SHP77 treated with DMSO at 0.1 percent for 48 hours (cell line): ENCODE measurements at places on chromosomes 11 and 22.
A peak's percentile ranks its signal among the peaks of the same experiment; 100 is the strongest.

DNA sequence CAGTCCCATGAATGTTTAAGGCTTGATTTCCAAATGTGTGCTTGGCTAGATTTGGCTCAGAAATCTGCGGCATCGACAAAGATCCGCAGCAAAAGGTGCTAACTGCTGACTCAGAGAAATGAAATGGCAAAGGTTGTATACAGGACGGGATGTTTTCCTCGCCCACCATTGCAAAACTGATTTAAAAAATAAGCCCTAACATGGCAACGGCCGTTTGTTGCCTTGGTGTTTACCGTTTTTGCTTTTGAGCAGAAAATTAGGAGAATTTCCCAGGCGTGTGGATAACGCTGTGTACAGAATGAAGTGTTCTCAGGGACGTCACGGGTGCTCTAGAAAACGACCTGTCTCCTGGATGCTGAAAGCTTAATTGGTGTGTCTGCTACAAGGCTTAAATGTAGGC, 70.2 kb downstream of the ARHGAP8 start:
- no peak for DNase-seq

- no peak for DNase-seq
Observed at GRCh38 chr11:5398936-5399335, 15.3 kb downstream of the OR51M1 start.

DNA sequence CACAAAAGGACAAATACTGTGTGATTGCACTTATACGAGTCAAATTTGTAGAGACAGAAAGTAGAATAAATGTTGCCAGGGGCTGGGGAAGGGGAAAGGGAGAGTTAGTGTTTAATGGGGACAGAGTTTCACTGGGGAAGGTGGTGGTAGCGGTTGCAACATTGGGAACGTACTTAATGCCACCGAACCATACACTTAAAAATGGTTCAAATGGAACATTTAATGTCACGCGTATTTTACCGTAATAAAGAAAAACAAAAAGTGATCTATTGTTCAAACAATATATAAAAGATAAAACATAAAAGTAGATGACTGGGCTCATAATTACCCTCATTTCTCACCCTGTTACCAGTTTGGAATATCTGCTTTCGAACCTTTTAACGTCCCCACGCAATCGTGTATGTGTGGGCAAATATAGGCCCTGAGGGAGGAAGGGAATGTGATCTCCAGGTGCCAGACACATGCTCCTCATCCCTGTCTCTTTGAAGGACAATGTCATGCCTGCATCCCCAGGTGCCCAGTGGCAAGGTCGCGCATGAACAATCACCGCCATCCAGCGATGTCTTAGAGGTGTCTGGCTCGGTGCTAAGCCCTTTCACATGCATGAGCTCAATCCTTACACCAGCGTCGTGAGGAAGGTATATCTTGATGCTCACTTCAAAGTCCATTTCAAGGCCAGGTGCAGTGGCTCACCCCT, 35.3 kb downstream of the LIF start:
- no peak for DNase-seq

- DNase-seq: peak; percentile 69
Observed at GRCh38 chr11:66883016-66883965, 26.4 kb downstream of the LRFN4 start.

DNA sequence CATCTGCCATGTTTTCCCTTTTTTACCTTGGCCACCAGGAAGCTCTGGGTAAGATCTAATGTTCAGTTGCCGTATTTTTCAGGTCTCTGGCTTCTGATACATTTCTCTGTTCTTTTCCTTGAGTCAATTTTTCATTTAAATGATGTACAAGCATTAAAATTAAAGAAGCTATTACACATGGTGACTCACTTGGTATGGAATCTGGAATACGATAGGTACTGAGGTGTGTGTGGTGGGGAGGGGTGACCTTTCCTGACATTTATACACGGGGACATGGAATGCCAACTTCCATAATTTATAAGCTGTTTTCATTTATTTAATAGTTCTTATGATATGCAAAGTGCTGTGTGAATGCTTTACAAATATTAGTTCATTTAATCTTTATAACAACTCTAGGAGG, 47.8 kb upstream of the ALX4 start:
- DNase-seq: no peak

GRCh38 chr11:76830639-76831327, 29.9 kb upstream of the ACER3 start:
- DNase-seq: no peak

DNA sequence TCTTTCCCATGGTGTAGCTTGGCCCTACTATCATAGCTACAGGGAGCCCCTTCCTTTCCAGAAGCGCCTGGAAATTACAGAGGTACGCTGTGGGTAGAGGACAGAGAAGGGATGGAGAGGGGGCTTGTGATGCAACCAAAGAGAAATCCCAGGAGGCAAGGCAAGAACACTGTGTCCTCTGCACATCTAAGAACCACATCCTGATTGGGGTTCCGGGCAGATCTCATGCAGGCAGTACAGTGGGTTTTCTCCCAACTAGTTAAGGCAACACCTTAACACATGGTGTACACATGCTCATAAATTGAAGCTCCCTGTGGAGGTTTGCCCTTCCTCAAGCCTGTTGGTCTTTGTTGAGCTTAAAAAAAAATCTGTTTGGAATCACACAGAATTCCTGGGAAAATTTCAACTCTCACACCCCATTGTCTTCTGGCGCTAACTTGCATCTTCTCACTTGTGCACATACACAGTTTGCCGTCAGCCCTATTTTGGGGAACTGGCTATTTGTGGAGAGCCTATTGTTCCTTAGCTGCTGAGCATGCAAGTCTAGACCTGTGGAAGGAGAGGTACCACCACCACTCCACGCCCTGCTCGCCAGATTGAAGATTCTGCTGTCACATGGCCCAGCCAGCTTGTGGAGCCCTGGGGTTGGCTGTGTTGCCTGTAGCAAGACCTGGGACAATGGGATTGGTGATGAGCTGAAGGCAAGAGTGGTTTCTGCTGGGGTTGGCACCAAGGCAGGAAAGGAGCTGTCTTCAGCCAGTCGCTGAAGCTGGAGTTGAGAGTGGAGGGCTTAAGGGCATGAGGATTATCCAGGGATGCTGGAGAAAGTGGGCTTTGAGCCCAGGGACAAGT, 52.4 kb downstream of the ALX4 start:
- DNase-seq: no peak

DNA sequence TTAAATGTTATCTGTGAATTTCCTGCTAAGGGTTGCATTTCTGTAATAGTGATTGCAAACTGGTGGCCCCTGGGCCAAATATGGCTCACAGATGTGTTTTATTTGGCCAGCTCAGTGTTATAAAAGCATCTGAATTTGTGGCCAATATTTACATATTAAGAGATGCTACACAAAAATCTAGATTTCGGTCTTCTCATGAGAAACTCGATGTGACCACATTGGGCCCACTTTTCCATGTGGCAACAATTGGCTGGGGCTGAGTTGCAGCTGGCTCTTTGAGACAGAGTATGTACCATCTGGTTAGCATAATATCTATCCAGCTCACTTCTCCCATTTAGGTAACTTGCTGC, 244.5 kb upstream of the POU2AF2 start:
- no peak for DNase-seq

GRCh38 chr11:66957971-66958231, 282 bp downstream of the PC start:
- DNase-seq: no peak

GRCh38 chr22:46734830-46735453, 3.1 kb downstream of the CERK start:
- DNase-seq: no peak

- no peak for DNase-seq
Observed at GRCh38 chr11:128179512-128179911, 407.8 kb downstream of the ETS1 start.

DNA sequence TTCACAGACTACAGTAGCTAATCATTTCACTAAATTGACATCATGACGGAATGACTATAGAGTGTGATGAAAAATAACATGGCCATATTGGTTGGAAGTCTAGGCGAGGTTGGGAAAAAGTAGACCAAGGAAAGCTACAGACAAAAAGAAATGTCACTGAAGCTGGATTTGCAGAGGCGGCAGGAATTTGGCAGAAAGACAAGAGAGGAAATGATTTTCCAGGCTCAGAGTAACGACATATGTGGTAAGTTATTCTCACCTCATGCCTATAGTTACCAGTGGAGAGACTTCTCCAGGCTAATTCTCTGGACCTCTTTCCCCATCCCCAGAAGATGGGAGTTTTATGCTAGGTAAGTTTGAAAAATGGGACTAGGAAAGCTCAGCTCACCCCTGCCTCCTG, 1005.8 kb upstream of the CCDC90B start:
- DNase-seq: no peak

GRCh38 chr22:19940536-19941364, 822 bp upstream of the COMT start:
- DNase-seq: no peak

DNA sequence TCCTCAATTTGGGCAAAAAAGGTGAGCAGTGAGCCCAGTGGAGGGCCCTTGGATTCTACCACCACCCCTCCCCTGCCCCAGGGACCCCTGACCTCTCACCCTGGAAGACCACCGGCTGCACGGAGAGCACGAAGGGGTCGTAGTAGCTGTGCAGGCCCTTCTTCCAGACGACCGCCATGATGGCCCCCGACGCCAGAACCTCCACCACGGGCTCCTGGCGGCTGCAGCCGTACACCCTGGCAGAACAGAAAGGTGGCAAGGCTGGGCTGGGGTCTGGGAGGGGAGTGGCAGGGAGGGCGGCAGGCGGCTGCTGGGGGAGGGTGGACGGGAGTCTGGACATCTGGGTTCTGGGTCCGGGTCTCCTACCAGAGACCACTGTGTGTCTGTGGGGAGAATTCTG, 23.3 kb downstream of the TMPRSS6 start:
- DNase-seq: no peak

DNA sequence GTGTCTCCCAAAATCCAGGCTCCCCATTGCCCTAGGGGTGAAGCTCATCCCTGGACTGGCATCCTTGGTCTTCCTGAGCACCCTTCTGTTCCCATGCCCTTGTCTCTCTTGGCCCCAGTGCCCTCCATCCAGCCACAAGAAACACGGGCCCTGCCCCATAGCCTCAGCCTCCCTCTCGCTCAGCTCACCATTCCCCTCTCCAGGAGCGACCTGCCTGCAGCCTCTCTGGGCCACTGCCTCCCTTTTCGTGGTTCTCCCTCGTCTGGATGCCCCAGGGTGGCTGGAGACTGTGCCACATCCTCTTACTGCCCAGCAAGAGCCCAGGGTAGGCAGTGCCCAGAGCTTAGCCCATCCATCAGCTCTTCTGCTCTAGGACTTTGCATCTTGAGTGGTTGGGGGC, 532.1 kb downstream of the TBC1D22A start:
- DNase-seq: no peak

- no peak for DNase-seq
Observed at GRCh38 chr11:69142895-69143294, 12.8 kb upstream of the SMIM38 start.

DNA sequence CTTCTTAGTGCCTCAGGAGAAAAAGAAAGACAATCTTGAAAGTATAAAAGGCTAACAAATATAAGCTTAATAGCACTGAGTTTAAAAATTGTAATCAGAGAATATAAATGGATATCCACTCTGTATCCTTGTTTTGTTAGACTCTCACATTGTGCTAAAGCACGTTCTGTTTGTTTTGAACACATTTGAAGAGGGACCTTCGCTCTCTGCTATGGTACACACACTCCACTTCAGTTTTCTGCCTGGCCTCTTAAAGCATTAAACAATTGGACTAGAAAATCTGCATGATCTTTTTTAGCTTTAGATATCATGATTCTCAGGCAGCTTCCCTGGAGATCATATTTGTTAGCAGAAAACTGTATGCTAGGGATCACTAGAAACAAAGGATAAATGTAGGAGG, 40.3 kb upstream of the PGR start:
- DNase-seq: peak; percentile 1

DNA sequence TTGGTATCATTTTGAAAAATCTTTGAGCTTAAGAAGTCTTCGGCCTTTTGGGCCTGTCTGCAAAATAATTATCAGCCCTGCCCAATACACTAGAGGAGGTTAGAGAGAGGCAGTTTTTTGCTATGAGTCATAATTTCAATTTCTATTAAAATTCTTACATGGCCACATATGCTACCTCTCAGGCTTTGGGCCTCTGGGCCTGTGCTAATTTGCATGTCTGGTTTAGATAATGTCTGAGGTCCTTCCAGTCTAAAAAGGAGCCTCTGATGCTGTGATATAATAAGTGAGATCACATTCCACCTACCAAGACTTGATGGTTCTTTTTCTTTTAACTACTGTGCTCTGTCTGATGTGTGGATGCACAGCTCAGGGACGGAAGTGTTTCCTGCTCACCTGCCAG, 70.8 kb downstream of the KCNJ1 start:
- no peak for DNase-seq

GRCh38 chr22:19214078-19214473, 35.5 kb upstream of the SLC25A1 start:
- no peak for DNase-seq

- no peak for DNase-seq
Observed at GRCh38 chr22:48179571-48180546, 1417.4 kb downstream of the TBC1D22A start.

DNA sequence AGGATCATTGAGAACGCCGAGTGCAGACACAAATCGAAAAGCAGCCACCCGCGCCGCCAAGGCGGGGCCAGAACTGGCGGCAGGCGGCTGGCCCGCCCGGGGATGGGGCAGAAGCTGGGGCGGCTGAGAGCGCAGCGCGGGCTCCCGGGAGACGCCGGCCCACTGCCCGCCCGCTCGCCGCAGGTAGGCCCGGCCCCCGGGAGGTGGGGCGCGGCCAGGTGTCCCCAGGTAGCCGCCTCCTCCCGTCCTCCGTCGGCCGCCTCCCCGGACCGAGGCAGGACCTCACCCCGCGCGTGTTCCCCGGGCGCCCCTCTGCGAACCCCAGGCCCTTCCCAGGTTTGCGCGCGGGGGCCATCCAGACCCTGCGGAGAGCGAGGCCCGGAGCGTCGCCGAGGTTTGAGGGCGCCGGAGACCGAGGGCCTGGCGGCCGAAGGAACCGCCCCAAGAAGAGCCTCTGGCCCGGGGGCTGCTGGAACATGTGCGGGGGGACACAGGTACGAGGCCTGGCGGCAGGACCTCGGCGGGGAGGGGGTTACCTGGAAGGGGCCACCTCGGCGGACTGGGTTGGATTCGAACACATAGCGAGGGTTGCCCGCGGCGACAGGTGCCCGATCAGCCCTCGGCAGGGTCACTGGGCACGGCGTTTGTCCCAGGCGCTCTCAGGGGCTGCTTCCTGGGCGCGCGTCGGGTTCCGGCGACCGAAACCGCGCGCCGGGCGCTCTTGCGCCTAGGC, at the start of gene PRRG4:
Gene PRRG4 (plus strand): TSS at position 248 of the 733 bp plus-strand sequence. CDS start 603 bp downstream, outside the sequence.
- DNase-seq: no peak

GRCh38 chr22:31491218-31491962, 1.7 kb upstream of the EIF4ENIF1 start:
- DNase-seq: no peak

- DNase-seq: no peak
Observed at GRCh38 chr11:46983598-46983997, 47.0 kb downstream of the CSTPP1 start.

- no peak for DNase-seq
Observed at GRCh38 chr11:117375960-117376359, 48.3 kb downstream of the CEP164 start.

DNA sequence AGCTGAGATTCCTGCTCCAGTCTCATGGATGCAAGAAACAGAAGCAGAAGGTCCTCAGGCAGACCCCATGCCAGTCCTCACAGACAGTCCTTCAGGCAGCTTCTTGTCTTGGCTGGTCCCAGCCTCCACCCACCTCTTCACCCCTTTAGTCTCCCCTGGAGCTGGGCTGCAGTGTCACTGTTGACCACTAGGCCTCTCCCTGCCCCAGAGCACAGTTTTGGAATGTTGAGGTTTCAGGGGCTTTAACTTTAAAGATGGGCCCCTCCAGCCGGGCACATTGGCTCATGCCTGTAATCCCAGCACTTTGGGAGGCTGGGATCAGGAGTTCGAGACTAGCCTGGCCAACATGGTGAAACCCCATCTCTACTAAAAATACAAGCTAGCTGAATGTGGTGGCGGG, 39.5 kb upstream of the GCAT start:
- no peak for DNase-seq

- DNase-seq: no peak
Observed at GRCh38 chr11:59767225-59767611, 12.0 kb downstream of the STX3 start.
